ENCODE measurements at places on chromosomes 5 and 9.
A peak's percentile ranks its signal among the peaks of the same experiment; 100 is the strongest.

DNA sequence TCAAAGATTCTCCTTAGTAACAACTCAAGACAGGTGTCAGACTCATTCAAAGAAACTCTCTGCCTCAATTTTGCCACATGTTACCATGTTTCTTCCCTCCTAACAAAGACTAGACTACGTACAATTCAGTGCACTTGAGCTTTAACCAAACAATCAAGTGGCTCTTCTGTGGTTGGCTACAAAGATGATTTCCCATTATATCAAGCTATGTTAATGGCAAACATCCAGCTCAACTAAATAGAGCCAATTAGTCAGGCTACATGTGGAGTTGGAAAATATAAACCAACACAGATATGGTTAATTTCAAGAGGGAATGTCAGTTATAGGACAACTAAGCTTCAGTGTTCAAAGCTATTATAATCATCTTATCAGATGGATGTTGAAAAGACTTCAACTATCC is 29.2 kb upstream of the ADRA1B start:
- no peak for DNase-seq

DNA sequence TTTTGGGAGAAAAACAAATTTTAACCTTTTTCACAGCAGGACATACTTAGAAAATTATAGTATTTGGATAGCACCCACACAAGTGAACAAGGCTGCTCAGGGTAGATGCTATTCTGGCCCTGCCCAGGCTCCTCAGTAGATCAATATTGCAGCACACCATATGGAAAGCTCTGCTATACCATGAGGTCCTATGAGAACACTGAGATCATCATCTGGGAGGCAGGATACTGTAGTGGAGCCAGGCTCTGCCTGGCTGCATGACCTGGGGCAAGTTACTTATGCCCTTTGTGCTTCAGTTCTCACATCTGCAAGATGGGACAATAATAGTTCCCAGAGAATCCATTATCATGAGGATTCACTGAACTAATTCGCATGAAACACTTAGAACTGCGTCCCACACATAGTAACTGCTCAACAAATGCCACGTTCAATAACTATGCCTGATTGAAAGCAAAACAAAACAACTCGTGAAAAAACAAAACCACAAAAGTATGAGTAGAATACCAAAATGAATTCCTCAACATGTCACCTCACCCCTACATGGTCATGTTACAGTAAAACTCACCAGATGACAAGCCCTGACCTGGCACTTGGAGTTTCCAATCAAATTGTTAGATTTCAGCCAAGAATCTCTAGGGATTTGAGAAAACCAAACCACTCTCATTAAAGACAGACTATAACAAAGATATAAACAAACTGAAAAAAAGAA is 31.9 kb downstream of the ARSB start:
- DNase-seq = peak; percentile 53

DNA sequence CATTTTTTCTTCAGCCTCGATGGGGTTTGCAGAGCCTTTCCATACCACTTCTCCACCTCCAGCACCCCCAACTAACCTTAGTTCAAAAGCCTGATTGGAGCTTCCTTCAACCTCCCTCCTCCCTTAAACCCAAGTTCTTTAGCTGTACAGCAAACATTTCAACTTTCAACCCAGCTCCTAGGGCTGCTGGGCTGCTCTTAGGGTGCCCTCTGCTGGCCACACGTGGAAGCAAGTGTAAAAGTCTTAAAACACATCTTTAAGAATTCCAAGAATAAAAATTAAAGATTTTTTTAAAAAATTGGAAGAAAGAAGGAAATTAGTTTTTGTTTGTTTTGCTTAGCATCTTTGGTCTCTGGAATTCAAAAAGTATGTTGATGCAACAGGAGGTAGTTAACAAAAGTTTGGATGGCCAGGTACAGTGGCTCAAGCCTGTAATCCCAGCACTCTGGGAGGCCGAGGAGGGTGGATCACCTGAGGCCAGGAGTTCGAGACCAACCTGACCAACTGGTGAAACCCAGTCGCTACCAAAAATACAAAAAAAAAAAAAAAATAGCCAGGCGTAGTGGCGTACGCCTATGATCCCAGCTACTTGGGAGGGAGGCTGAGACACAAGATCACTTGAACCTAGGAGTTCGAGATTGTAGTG is 15.5 kb upstream of the HSD17B3 start:
- DNase-seq = peak; percentile 79

DNA sequence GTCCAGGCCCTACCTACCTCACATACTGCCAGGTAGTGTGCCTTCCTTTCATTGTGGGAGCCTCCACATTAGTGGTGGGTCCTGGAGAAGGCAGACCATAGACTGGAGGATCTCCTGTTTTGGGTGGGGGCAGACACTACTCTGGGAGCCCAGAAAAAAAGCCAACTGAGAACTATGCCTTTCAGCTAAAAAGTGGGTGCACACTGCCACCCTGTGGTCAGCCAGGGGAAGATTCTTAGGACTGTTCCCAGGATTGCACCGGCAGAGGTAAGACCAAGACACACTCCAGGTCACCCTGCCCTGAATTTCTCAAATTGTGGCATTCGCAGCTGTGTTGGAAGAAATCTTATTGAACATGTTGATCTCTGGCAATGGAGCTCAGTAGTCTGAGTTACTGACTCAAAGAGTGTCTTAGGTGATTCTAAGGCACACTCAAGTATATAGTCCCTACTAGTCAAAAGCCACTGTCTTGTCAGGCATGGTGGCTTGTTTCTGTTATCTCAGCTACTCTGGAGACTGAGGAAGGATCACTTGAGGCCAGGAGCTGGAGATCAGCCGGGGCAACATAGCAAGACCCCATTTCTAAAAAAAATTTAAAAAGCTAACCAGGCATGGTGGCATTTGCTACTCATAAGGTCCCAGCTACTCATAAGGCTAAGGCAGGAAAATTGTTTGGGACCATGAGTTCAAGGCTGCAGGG is 3.6 kb downstream of the SIGMAR1 start:
- DNase-seq = peak; percentile 77

DNA sequence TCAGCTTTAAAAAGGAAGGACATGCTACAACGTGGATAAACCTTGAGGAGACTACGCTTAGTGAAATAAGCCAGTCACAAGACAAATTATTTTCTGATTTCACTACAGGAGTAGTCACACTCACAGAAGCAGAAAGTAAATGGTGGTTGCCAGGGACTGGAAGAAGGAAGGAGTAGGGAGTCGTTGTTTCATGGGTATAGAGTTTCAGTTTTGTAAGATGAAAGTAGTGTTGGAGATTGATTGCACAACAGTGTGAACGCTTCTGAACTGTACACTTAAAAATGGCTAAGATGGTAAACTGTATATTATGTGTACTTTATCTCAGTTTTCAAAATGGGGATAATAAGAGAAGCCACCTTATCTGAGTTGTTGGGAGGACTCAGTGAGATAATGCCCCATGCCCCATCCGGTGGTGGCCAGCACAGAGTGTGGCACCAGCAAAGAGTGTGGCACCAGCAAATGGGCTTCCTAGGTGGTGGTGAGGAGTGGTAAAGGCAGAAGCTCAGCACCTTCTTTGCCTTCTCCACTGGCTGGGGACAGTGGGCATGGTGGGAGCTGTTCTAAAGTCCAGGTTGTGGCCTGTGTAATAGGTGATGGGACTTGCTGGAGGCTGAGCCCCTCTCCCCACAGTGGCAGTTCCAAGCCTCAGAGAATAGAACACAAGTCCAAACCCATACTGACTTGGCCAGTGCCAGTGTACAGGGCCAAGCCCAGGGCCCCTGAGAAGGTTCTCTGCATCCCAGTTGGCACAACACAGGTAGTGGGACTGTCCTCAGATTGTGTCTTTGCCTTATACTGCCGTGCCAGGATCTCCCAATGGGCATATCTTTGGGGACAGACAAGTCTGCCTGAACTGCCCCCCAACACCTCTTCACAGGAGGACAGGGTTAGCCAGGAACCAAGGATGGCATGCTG is 4.4 kb downstream of the SLC22A4 start:
- no peak for DNase-seq
